ENCODE measurements at places on chromosomes 13 and 19.
A peak's percentile ranks its signal among the peaks of the same experiment; 100 is the strongest.

DNA sequence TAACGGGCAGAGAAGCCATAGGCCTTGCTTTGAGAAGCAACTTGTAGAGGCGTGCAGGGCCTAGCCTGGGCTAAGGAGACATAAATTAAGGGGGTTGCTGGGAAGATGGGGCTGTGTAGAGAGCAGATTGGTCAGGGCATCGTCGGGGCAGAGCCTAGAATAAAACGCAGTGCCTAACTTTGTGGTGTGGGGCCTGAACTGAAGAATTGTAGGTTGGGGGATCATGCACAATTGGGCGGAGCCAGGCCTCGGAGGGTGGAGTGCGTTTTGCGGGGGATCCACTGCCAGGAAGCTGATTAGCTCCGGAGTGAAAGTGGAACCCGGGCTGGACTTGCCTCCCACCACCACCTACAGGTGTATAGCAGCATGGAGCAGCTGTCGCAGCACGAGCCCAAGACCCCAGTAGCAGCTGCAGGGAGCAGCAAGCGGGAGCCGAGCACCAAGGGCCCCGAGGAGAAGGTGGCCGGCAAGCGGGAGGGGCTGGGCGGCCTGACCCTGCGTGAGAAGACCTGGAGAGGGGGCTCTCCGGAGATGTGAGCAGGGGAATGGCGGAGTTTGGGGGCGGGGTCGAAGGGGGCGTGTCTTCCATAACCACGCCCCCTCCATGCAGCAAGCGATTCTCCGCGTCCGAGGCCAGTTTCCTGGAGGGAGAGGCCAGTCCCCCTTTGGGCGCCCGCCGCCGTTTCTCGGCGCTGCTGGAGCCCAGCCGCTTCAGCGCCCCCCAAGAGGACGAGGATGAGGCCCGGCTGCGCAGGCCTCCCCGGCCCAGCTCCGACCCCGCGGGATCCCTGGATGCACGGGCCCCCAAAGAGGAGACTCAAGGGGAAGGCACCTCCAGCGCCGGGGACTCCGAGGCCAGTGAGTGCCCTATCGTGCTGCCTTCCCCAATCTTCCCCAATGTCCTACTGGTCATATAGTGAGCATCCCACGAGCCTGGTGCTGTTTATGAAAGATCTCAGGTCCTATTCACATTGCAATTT, 13.8 kb downstream of the DNASE2 start:
- no peak for DNase-seq

- no peak for DNase-seq
Measured at GRCh38 chr13:75325711-75326110, 156.3 kb downstream of the TBC1D4 start.

GRCh38 chr19:17873786-17874757, 2.3 kb downstream of the SLC5A5 start:
- DNase-seq = no peak

- peak; percentile 21 for DNase-seq
Measured at GRCh38 chr19:35585848-35586247, at the start of gene PMIS2. TSS of gene PMIS2 (plus strand) at chr19:35586173. CDS start at chr19:35586260, 87 bp downstream.

- DNase-seq = no peak
Measured at GRCh38 chr19:58466089-58466759, 656 bp upstream of the ZNF324 start.
